Activated naive CD8-positive, alpha-beta T cell treated with anti-CD3 and anti-CD28 coated beads, Interleukin-2, amount 10 ng/mL, durations not matched to agents 7 days and 5 days (primary cell): ENCODE measurements at places on chromosomes 4 and X.

GRCh38 chrX:11724122-11725017 lies 33.7 kb upstream of the MSL3 start:
- no peaks in the 10 kb centered on the region for H3K27me3 ChIP-seq
- H3K27ac ChIP-seq, result no peak overlapping the region
- DNase-seq, result no peak
- H3K36me3 ChIP-seq, result no peaks in the 10 kb centered on the region

DNA sequence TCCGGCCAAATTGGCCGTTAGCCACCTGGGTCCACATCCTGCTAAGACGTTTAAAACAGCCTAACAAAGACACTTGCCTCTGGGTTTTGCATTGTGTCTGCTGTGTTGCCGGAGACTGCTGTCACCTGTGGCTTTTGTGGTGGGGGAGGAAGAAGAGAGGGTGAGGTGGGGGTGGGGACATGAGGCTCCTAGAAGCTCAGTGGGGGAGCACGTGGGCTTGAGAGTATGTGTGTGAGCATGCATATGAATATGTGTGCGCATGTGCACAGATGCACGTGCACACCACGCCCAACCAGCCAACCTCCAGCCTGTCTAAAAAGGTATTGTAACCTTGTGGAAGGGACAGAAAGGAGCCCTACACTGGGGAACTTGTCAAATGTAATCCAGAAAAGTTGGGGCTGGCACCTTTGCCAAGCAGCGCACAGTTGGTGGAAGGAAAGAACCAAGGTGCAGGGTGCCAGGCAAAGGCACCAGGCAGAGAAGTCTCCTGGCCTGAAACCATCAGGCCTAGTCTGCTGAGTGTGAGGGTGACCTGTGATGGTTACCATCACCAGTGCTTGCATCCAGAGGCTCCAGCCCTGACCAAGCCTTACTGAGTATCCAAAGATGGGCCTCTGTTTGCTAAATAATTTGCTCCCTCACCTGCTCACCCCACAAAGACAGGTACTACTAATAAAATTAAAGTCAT lies 10.1 kb upstream of the SASH3 start:
- DNase-seq, result peak; percentile 62
- peak overlapping the region; percentile 91 for H3K27ac ChIP-seq
- H3K4me3 ChIP-seq, result peak overlapping the region; percentile 66
- no peaks in the 10 kb centered on the region for H3K27me3 ChIP-seq
- peaks cover 2% of the 10 kb centered on the region for H3K36me3 ChIP-seq

DNA sequence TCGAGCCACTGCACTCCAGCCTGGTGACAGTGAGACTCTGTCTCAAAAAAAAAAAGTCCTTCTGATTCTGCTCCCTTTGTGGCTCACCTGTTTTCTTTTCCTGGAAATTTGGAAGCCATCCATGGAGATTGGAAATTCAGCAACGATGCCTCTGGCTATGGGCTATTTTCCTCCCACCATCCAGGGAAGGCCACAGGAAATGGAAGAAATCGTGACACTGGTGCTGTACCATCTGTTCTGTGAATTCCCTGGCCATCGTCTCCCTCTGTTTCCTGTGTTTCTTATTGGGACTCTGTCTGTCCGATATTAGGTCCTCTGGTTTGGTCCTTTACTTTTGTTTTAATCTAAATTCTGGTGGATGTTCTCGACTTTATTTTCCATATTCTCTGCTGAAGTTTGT lies 29.4 kb upstream of the ADRA2C start:
- H3K27ac ChIP-seq, result no peak overlapping the region
- H3K27me3 ChIP-seq, result no peaks in the 10 kb centered on the region
- H3K36me3 ChIP-seq, result no peaks in the 10 kb centered on the region
- H3K4me1 ChIP-seq, result no peaks in the 10 kb centered on the region
- no peak for DNase-seq

GRCh38 chr4:42473071-42473684 lies 75.9 kb downstream of the SHISA3 start:
- peaks cover 13% of the 10 kb centered on the region for H3K36me3 ChIP-seq
- H3K4me1 ChIP-seq, result peaks cover 2% of the 10 kb centered on the region
- H3K4me3 ChIP-seq, result no peak overlapping the region
- H3K27ac ChIP-seq, result no peak overlapping the region
- no peak for DNase-seq

- peaks cover 16% of the 10 kb centered on the region for H3K36me3 ChIP-seq
- H3K27ac ChIP-seq, result no peak overlapping the region
- no peak for DNase-seq
- H3K27me3 ChIP-seq, result no peaks in the 10 kb centered on the region
- H3K4me1 ChIP-seq, result peaks cover 1% of the 10 kb centered on the region
Observed at GRCh38 chr4:766559-767283, 59.2 kb downstream of the CPLX1 start.

DNA sequence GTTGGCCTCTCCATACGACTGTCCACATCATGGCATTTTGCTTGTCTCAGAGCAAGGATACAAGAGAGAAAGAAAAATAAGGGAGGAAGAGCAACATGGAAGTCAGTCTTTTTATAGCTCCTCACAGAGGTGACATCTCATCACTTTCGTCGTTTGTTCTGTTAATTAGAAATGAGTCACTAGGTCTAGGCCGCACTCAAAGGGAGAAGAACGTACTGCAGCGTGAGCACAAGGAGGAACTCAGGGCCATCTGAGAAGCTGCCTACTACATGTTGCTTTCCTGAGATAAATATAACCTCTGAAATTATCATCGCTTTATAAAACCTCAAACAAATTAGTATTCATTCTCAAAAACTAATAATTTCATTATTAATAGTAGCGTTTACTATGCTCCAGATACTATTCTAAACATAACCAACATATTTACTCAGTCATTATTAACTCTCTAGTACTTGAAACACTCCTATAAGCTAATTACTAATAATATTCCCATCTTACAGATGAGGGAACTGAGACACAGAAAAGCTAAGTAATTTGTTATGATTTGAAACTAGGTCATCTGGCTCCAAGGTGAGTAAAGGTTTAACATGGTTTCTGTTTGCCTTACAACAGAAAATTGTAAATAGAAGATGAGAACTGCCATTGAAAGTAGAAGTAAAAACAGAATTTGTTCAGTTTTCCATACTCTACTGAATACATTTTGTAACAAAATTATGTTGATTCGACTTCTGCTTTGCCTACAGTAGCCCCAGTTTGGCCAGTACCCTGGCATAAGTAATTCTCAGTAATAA lies 213.2 kb upstream of the UGT8 start:
- H3K36me3 ChIP-seq, result no peaks in the 10 kb centered on the region
- DNase-seq, result no peak
- no peak overlapping the region for H3K4me3 ChIP-seq
- H3K4me1 ChIP-seq, result no peaks in the 10 kb centered on the region

DNA sequence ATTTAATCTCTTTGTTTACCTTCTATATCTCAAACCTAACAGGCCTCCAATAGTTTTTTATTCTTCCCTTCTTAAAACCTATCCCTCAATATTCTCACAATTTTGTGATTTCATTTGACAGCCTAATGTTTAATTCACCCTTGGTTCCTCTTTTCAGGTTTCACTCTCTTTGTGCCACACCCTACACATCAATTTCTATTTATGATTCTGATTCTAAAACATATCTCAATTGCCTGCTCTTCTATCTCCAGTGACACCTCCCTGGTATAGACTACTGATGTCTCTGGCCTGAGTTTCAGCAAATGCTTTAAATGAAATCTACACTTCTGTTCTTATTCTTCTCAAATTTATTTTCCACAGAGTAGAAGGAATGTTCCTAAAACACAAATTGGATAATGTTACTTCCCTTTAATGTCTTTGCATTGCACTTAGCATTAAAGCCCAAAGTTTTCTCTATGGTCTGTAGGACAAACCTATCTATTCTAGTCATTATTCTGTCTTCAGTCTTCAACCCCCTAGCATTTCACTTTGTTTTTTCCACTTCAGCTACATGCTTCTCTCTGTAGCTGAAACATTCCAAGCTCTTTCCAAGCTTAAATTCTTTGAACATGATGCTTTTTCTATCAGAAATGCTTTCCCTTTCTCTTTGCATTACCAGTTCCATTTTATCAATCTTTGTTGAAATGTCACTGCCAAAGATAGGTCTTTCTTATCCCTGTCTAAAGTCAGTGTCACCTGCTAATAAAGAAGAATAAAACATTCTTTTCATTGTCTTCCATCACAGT lies 622.0 kb downstream of the CENPC start:
- DNase-seq, result no peak
- H3K4me1 ChIP-seq, result no peaks in the 10 kb centered on the region
- no peaks in the 10 kb centered on the region for H3K36me3 ChIP-seq
- H3K27ac ChIP-seq, result no peak overlapping the region

GRCh38 chrX:68292471-68292870 lies 140.8 kb downstream of the OPHN1 start:
- H3K4me3 ChIP-seq, result no peak overlapping the region
- no peaks in the 10 kb centered on the region for H3K27me3 ChIP-seq
- DNase-seq, result no peak
- H3K36me3 ChIP-seq, result no peaks in the 10 kb centered on the region
- no peak overlapping the region for H3K27ac ChIP-seq

GRCh38 chr4:90584051-90584450 lies 456.9 kb downstream of the CCSER1 start:
- H3K4me1 ChIP-seq, result no peaks in the 10 kb centered on the region
- H3K36me3 ChIP-seq, result no peaks in the 10 kb centered on the region
- H3K27me3 ChIP-seq, result no peaks in the 10 kb centered on the region

- H3K4me3 ChIP-seq, result no peak overlapping the region
- H3K27ac ChIP-seq, result no peak overlapping the region
- DNase-seq, result no peak
- peaks cover 2% of the 10 kb centered on the region for H3K4me1 ChIP-seq
- peaks cover 3% of the 10 kb centered on the region for H3K27me3 ChIP-seq
Observed at GRCh38 chrX:37871626-37872302, 24.4 kb upstream of the DYNLT3 start.

- H3K4me3 ChIP-seq, result peak within 1 kb of the TSS; percentile 95
- peak within 1 kb of the TSS; percentile 90 for H3K27ac ChIP-seq
- peaks cover 4% of the 10 kb centered on the region for H3K27me3 ChIP-seq
- H3K36me3 ChIP-seq, result peaks cover 3% of the 10 kb centered on the region
- DNase-seq, result peak; percentile 70
Observed at GRCh38 chr4:145938618-145939440, at the start of gene ZNF827. ZNF827 (minus strand) TSS chr4:145938823; CDS start chr4:145938407, 416 bp downstream.

GRCh38 chr4:169099771-169100180 lies 89.7 kb upstream of the CBR4 start:
- no peaks in the 10 kb centered on the region for H3K27me3 ChIP-seq
- no peak overlapping the region for H3K27ac ChIP-seq
- H3K4me3 ChIP-seq, result no peak overlapping the region
- no peaks in the 10 kb centered on the region for H3K36me3 ChIP-seq
- H3K4me1 ChIP-seq, result no peaks in the 10 kb centered on the region
- DNase-seq, result no peak

DNA sequence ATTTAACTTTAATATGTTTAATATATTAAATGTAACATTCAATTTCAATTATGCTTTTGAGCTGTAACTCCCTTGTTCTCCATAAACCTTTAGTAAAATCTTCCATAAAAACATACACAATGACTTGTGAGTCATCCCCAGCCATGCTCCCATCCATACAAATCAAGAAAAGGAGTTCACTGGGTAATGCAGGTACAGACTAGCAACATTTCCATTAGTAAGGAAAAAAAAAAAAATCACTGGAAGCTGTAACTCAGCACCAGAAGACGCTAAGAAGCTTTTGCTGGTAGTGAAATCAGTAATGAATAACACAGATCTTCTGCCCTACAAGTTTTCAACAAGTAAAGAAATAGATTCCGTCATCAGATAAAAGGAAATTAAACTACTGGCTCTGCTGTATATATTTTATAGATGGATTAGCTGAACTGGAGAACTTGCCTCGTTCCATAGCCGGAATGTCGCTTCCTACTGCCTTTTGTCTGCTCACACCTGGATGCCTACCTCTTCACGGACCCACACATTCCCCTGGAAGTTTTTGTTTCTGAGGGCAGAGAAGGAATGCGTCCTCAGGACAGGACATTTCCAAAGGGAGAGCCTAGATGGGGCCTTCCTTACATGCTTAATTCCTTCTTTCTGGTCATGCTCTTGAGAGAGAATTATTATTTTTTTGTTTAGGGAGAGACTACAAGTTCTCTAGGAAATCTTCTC lies 298.4 kb upstream of the ANKRD50 start:
- H3K27ac ChIP-seq, result no peak overlapping the region
- H3K4me3 ChIP-seq, result no peak overlapping the region
- H3K36me3 ChIP-seq, result no peaks in the 10 kb centered on the region
- no peak for DNase-seq
- no peaks in the 10 kb centered on the region for H3K27me3 ChIP-seq

GRCh38 chr4:80006935-80007744 lies 65.9 kb downstream of the ANTXR2 start:
- H3K36me3 ChIP-seq, result peaks cover 38% of the 10 kb centered on the region
- H3K27me3 ChIP-seq, result no peaks in the 10 kb centered on the region
- H3K4me3 ChIP-seq, result peak overlapping the region; percentile 35
- DNase-seq, result no peak
- H3K4me1 ChIP-seq, result peaks cover 41% of the 10 kb centered on the region

DNA sequence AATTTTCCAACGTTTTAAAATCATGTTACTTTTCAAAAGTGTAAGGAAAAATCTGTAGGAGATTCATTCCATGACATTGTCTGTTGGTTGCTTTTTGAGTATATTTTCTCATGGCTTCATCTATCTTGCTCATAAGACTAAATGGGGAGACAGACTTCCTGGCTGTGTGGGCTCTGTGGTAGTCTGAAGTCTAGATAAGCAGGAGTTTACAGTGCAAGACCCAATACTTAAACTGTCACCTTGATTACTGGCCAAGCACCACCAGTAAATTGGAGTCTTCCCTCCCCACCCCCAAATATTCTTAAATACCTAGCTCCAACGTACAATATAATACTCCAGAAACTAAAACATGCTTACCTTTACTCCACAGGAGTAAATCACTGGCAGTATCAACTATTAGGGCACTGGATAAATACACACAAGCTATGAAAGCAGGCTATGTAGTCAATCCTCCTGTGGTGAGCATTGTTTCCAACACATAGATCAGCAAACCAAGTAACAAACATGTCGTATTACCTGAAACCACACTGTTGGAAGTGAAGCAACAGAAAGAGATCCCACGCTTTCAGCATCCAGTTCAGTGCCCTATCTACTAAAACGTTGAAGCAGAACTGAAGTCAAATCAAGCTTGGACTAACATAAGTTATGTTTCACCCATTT lies 6.2 kb downstream of the HNRNPD start:
- H3K27me3 ChIP-seq, result no peaks in the 10 kb centered on the region
- peaks cover 49% of the 10 kb centered on the region for H3K36me3 ChIP-seq
- peak overlapping the region; percentile 35 for H3K27ac ChIP-seq
- H3K4me3 ChIP-seq, result peak overlapping the region; percentile 77
- DNase-seq, result no peak

GRCh38 chrX:41449131-41449530 lies 2.0 kb downstream of the NYX start:
- no peaks in the 10 kb centered on the region for H3K36me3 ChIP-seq
- H3K4me3 ChIP-seq, result peak overlapping the region; percentile 33
- no peaks in the 10 kb centered on the region for H3K27me3 ChIP-seq
- H3K27ac ChIP-seq, result no peak overlapping the region
- DNase-seq, result no peak

GRCh38 chr4:7822877-7823276 lies 116.8 kb downstream of the AFAP1 start:
- H3K36me3 ChIP-seq, result peaks cover 6% of the 10 kb centered on the region
- H3K27ac ChIP-seq, result no peak overlapping the region
- H3K27me3 ChIP-seq, result no peaks in the 10 kb centered on the region

- no peak overlapping the region for H3K4me3 ChIP-seq
- no peaks in the 10 kb centered on the region for H3K36me3 ChIP-seq
- H3K27ac ChIP-seq, result no peak overlapping the region
- DNase-seq, result no peak
- no peaks in the 10 kb centered on the region for H3K4me1 ChIP-seq
- no peaks in the 10 kb centered on the region for H3K27me3 ChIP-seq
Observed at GRCh38 chr4:111632641-111633151, 512.6 kb upstream of the FAM241A start.

- DNase-seq, result no peak
- H3K36me3 ChIP-seq, result no peaks in the 10 kb centered on the region
- no peaks in the 10 kb centered on the region for H3K4me1 ChIP-seq
- H3K27me3 ChIP-seq, result no peaks in the 10 kb centered on the region
Observed at GRCh38 chr4:176354884-176355283, 35.1 kb downstream of the SPCS3 start.
